ENCODE measurements at places on chromosomes 7 and 10.
A peak's percentile ranks its signal among the peaks of the same experiment; 100 is the strongest.

DNA sequence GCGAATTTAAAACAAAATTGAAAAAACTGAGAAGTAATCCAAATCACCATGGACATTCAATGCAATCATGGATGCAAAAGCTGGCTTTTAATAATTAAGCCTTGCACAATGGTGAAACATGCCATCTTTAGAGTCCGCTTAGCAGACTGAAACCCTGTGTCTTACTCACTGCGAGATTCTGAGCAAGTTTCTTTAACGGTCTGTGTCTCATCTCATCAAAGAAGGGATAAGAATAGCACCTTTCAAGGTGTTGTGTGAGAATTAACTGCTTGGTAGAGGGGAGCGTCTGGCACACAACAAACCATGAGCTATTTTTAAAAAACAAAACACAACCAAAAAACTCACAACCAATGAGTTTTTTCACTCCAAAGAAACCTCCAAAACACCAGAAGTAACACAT is 21.4 kb downstream of the ACBD7 start:
- no peak for DNase-seq

DNA sequence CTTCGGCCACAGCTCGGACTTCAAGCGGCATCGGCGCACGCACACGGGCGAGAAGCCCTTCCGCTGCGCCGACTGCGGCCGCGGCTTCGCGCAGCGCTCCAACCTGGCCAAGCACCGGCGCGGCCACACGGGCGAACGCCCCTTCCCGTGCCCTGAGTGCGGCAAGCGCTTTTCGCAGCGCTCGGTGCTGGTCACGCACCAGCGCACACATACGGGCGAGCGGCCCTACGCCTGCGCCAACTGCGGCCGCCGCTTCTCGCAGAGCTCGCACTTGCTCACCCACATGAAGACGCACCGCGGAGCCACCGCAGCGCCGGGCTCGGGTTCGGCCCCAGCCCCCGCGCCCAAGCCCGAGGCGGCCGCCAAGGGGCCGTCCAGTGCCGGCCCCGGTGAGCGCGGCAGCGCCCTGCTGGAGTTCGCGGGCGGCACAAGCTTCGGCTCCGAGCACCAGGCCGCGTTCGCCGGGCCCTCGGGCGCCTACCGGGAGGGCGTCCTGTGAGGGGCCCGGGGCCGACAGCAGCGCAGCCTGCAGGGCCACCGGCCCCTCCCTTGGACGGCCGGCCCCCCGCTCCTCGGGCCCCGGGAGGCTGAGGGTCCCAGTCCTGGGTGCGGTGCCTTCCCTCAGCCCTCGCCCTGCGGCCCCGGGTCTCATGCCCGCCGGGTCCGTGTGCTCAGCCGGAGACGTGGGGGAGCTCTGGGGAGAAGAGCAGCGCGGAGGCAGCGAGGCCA is 17.2 kb downstream of the ZNF316 start:
- DNase-seq, result no peak

DNA sequence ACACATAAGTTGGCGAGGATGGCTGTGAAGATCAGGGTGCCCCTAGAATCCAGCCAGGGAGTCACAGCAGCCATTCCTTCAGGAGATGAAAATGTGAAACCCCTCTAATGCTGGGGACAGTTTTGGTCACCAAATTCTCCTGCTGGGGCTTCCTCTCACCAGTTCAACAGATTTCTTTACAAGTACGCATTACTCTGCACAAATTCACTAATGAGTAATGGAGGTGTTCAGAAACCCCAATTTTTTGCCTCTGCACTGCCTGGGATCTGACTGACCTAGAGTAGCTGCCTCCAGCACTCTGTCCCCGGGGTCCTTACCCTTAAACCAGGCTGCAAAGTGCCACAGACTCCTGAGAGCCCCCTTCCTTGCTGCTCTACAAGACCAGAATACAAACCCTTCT is 16.1 kb downstream of the TRPV5 start:
- DNase-seq, result no peak

DNA sequence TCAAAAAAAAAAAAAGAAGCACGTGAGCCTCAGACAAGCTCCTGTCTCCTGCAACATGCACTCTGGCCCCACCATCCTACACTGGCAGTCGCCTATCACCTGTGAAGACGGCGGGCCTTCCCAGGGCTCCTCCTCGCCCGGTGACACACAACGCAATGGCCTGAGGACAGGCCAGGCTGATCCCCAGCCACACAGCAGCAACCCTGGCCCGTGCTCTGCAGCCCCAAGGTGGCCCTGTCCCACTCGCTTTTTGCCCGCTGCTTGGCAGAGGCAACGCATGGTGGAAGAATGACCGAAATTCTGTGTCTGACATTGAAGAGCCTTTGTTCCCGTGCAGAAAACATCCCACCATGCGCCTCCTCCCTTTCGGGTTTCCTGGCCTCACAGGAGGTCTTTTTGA is 8.1 kb downstream of the RADIL start:
- DNase-seq, result no peak

DNA sequence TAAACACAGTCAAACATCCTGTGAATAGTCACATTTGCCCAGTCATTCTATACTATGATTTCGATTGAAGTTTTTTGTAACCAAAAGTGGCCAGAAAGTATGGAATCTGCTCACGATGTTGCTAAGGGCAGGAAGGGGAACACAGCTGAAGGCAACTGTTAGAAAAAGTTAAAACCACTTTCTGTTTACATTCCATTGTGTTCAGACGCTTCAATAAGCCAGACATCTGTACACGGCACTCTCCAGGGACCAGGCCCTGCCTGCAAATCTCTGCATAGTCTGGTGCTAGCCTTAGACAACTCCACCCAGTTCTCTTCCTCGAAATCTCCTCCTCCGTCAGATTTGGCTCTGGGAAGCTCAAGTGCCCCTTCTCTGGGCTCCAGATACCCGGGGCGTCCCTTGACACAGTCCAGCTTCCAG is 17.1 kb upstream of the TMEM120A start:
- no peak for DNase-seq

DNA sequence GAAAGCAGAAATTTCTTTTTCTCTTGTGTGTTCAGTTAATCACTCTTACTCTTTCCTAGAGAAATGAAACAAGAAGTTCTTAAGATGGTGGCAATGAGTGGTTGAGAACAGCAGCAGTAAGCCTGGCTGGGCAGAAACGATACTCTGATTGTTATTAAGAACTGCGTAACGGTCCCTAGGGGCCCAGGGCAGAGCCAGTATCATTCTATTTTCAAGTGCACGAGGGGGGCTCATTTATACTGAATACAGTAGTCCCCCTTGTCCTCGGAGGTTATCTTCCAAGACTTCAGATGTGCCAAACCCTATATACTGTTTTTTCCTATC is 64.9 kb downstream of the EEPD1 start:
- no peak for DNase-seq

DNA sequence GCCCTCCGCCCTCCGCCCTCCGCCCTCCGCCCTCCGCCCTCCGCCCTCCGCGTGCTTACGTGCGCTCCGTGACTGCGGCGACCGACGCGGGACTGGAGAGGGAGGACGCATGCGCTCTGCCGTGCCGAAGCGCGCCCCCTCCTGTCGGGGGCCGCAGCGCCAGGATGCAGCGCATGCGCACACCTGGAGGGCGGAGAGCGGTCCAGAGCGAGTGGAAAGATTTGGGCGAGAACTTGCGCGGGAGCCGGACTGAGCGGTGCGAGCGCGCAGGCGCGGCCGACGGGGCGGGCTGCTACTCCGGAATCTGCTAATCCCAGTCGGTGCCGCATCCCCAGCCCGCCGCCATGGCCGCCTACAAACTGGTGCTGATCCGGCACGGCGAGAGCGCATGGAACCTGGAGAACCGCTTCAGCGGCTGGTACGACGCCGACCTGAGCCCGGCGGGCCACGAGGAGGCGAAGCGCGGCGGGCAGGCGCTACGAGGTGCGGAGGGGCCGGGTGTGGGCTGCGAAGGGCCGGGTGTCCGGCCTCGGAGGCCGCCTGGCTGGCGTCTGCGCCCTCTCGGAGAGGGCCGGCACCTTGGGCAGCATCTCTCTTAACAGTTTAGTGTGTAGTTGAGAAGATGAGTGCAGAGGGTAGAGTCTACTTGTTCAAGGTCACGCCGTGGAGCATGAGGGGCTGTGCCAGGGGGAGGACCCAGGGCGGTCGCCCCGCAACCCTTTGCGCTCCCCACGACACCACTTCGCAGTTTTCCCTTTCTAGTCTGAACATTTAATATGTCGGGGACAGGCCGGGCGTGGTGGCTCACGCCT is at the start of gene PGAM1:
TSS of gene PGAM1 (plus strand) at position 228 of the 812 bp plus-strand sequence. CDS start at position 345, 117 bp downstream.
- peak; percentile 93 for DNase-seq

DNA sequence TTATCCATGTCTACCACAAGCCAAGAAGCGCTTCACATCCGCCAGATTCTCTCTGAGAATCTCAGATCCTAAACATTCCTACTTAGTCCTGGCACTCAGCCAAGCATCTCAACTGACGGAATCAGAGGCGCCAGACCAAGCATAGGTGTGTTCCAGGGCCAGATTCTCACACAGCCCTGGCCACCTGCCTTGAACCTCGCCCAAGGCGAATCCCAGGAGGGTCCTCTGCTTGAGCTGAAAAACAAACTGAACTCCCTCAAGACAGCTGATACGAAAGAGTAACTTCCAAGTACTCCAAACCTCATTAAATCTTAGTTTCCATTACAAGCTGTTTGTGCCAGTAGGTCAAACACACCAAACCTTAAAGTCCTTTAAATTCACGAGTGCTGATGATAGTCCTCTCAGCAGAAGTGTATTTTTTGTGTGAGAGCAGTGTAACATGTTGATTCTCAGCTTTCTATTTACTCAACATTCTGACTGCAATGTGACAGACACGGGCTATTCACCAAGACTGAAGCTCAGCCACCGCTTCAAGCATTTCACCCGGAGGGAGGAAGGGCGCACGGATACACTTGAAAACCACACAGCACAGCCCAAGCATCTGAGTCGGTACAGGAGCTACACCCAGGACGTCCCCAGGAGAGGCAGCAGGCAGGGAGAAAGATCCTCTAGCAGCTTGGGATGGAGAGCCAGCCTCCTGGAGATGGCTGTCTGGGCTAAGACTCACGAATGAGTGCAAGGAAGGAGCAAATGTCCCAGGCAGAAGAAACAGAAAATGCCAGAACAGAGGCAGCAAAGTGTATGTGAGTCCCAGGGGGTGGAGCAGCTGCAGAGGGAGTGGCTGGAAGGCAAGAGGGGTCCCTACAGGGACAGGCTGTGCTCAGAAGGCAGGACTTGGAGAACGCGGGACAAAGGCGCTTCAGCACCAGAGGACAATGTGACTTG is 6.0 kb downstream of the PARD3 start:
- DNase-seq, result no peak

DNA sequence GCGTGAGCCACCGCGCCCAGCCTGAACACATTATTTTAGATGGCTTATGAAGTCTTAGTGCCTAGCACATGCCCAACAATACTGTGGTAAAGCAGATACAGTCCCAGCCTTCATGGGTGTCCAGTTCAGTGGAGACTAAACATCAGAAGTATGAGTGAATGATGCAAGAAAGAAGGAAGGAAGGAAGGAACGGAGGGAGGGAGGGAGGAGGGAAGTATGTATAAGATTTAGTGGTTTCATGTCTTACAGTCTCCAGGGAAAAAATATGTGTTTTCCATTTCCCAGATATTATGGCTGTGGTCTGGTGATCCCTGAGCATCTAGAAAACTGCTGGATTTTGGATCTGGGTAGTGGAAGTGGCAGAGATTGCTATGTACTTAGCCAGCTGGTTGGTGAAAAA is 2.9 kb downstream of the AS3MT start:
- DNase-seq, result no peak

GRCh38 chr10:73859784-73860491 is 14.4 kb downstream of the CAMK2G start:
- DNase-seq, result no peak

DNA sequence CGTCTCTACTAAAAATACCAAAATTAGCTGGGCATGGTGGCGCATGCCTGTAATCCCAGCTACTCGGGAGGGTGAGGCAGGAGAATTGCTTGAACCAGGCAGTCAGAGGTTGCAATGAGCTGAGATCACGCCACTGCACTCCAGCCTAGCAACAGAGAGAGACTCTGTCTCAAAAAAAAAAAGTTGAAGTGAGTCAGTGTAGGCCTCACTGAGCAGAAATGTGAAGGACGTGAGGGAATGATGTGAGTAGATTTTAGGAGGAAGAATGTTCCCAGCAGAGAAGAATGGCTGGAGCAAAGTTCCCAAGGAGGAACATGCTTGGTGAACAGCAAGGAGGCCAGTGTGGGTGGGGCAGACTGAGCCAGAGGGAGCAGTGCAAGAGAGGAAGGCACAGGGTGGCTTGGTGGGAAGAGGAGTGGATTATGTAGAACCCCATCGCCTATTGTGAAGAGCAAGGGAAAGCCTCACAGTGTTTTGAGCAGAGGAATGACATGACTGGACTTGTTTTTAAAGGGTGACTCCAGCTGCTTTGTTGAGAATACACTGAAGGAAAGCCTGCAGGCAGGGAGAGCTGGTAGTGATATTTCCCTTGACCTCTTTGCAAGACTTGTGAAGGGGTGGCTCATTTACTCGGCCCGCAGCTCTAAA is 708.7 kb downstream of the SUGCT start:
- no peak for DNase-seq

GRCh38 chr10:5404208-5405041 is at the start of gene TUBAL3:
TSS of gene TUBAL3 (minus strand) at chr10:5404828. CDS start at chr10:5404792, 36 bp downstream.
- DNase-seq, result no peak

DNA sequence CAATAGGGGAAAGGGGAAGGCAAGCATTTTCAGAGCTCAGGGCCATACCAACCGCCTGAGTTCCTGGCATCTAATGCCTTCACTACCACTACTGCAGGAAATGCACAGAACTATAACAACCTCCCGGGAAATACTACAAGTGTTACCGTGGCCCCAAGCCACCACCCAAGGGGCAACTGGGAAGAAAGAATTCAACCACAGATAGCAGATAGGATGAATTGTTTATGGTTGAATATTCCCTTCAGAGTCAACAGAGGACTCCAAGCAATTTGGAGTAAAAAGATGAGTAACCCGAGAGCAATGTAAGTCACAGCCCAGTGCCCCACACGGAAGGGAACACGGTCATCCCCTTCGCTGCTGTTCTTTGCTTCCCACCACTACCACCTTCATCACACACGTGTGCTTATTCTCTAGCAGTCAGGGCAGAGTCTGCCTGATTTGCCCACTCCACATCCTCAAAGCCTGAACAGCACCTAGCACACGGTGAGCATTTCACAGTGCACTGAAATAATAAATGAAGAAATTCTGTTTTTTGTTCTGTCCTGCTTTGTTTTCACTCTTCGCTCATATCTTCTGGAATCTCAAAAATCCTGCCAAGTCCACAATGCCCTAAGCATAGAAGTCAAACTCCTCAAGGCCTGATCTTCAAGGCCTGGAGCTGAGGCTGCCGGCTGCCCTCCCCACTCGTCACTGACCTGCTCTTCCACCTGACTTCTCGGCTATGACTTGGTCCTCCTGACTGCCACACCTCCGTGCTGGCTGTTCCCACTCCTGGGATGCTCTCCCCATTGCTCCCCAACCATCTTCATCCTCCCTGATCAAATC is 221.1 kb downstream of the KCNMA1 start:
- DNase-seq, result no peak

- DNase-seq, result no peak
These were observed 19.7 kb upstream of the ITGA8 start for GRCh38 chr10:15739254-15739970.

DNA sequence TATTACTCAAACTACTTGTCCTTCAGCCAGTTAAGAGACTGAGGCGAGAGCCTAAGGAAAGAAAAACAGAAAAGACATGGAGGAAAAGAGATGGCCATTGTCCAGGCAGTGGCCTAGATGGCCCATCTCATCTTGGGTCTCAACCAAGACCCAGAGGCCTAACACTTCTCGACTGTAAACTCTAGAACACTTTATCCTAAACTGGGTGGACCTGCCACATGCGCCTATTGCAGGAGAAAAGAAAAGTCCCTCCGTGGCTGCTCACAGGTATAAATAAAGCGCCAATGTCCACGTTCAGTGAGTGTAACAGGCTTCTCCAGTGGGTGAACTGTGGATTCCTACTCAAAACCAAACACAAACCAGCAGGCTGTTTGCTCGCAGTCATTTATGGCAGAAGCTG is 92.7 kb upstream of the DDC start:
- no peak for DNase-seq

GRCh38 chr10:103506061-103506460 is 12.6 kb downstream of the NEURL1 start:
- DNase-seq, result no peak

Measured in activated CD4-positive, alpha-beta T cell treated with anti-CD3 and anti-CD28 coated beads, Interleukin-2, amount 50 U/mL, for 24 hours (primary cell).